ENCODE measurements at places on chromosomes 6 and 20.

GRCh38 chr20:20466341-20466879 is 98.5 kb downstream of the INSM1 start:
- no peak for DNase-seq

DNA sequence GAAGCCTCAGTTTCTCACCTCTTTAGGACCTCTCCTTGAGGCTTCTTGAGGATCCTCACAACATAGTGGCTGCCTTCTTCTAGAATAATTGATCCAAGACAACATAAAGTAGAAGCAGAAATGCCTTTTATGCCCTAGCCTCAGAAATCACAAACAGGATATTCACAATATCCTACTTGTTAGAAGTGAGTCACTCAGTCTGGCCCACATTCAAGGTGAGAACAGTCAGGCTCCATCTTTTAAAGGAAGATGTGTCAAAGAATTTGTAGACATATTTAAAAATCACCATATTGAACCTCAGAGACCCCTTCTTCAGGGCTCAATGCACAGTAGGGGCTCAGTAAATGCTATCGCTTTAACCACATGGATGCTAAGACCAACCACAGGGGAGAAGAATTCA is 20.8 kb upstream of the FAM83D start:
- no peak for DNase-seq

- DNase-seq, result no peak
These were observed 65.8 kb downstream of the E2F3 start for GRCh38 chr6:20467437-20467836.

GRCh38 chr6:14759976-14760672 is 485.7 kb upstream of the JARID2 start:
- no peak for DNase-seq

- DNase-seq, result no peak
These were observed 92.4 kb upstream of the MAFB start for GRCh38 chr20:40781327-40782042.

GRCh38 chr6:17032590-17032987 is 69.3 kb upstream of the STMND1 start:
- DNase-seq, result no peak

GRCh38 chr20:58716476-58717277 is 24.1 kb downstream of the NPEPL1 start:
- no peak for DNase-seq

GRCh38 chr20:32515631-32516101 is 69.5 kb downstream of the NOL4L start:
- DNase-seq, result no peak

DNA sequence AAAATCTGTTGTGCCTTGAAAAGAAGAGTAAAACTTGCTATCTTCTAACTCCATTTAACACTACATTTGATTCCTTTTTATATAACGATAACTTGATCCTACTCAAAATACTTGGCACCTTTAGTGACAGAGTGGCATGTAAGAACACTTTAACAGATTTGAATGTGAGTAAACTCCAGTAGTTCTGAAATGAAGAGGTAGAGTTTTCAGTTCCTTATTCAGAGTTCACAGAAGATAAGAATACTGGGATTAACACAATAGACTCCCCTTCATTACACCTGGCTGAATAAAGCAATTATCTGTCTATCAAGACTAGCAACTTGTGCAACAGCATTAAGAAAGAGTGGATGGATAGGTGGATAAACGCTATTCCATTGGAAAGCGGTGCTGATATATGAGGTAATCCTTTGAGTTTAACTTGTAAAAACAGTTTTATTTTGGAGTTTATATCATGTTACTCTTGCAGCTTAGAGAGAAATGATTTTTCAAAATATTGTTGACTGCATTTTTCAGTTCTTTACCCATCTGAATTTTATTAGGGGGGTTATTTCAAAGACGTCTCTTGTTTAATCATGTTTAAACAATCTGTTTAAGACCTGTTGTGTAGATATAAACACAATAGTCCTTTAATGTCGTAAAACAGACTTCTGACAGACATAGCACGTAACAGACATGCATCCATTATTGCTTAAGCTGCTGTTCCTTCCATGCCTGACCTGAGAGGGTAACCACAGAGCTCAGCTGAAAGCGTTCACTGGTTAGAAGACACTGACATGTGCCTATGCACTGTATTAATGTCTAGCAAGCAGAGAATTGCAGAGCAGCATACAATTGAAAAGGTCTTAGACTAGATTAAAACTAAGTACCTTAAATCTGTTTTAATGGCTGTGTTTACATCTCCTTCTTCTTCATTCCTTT is 102.4 kb upstream of the SUPT3H start:
- no peak for DNase-seq

GRCh38 chr20:12012241-12013222 is 94.8 kb downstream of the BTBD3 start:
- DNase-seq, result peak; percentile 15

DNA sequence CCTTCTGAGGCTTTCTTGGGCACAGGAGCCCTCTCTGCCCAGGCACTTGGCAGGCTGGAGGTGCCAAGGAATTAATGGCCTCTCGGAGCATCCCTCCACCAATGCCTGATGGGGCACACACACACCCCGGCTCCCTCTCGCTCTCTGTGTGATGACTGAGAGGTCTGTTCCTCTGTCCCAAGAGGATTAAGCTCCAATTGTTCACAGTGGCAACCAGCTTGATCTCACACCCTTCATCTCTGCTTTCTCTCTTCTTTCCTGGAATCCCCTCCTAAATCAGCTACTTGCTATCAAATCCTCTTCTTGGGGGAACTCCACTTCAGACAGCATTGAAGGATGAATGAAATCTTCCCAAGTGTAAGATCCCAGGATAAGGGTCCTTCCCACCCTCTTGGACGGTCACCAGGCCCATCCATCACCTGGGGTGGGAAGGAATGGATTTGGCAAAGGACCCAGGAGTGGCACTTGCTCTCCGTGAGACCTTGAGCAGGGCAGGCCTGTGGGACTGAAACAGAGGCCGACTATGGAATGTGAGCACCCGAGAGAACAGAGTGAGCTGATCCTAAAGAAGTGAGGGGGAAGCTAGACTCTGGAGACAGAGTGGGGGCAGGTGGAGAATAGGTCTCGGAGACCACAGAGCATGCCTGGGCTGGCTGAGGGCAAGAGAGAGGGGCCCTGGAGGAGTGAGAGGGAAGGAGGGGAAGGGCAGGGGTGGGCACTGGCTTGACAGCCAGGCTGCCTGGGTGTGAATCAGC is 93.6 kb downstream of the GRM4 start:
- DNase-seq, result no peak

GRCh38 chr6:116144605-116145004 is 18.7 kb upstream of the COL10A1 start:
- DNase-seq, result no peak

- no peak for DNase-seq
These were observed 80.0 kb upstream of the RPS6KA2 start for GRCh38 chr6:166707045-166707444.

GRCh38 chr6:128117916-128118315 is 217.1 kb upstream of the THEMIS start:
- no peak for DNase-seq

- DNase-seq, result no peak
These were observed 172.0 kb downstream of the MYLK4 start for GRCh38 chr6:2578767-2579166.

DNA sequence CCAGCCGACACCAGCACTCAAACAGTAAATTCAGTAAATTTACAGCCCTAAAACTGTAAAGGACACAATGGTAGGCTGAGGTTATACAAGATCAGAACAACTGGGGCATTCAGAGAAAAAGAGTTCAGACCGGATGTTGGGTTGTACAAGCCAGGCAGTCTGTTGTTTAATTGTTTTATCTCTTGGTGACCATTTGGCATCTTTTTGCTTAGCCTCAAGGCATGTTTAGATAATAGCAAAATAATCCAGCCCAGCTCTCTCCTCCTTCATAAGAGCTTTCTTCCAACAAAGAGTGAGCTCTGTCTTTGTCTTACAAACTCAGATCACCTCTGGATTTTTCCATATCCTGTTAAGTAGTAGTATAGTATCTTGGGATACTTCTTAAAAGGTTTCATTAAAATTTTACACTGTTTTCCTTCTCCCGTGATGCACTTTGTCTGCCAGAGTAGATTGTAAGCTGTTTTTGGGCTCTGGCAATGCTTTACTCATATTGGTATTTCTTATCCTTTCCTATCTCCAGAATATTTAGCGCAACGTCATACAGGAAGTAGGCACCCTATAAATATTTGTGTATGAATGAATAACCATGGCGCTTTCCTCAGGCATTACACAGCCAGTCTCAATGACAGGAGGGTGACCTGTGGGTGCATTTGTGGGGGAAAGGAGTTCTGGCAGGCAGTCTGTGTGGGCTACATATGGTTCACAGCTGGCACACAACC is 35.6 kb upstream of the TRAM2 start:
- DNase-seq, result no peak

DNA sequence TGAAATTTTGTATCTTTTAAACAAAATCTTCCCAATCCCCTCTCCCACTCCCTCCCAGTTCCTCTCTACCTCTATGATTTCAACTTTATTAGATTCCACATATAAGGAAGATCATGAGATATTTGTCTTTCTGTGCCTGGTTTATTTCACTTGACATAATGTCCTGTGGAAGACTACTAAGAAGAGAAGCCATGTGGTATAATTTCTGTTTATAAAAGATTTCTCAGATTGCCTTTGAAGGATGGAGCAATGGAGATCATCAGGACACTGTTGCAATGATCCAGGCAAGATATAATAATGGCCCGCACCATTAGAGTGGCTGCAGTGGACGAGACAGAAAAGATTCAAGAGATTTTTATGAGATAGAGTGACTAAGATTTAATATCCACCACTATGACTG is 13.1 kb downstream of the NRSN1 start:
- DNase-seq, result no peak

DNA sequence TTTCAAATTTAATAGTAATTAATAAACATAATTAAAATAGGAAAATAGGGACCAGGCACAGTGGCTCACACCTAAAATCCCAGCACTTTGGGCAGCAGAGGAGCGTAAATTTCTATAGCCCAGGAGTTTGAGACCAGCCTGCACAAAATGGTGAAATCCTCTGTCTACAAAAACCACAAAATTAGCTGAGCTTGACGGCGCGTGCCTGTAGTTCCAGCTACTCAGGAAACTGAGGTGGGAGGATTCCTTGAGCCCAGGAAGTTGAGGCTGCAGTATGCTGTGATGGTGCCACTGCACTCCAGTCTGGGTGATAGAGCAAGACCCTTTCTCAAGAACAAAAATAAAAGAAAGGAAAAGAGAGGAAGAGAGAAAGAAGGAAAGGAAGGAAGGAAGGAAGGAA is 1387.0 kb upstream of the ADGRB3 start:
- no peak for DNase-seq

DNA sequence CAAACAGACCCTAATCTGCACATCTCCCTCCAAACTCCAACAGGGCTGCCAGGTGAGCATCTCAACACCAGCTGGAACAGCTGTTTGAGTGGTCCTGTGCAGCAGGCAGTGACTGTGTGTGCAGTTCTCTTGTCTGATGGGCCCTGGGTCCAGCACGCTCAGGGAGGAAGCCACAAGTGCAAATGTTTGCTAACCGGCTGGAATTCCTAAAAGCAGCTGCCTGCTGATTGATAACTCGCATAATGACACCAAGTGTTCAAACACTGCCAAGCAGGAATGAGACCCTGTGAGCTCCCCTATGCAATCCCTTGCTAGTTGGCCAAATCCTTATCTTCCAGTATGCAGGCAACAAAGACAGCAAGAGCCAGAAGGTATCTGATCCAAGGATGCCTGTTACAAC is 650.6 kb downstream of the CBLN4 start:
- DNase-seq, result no peak

DNA sequence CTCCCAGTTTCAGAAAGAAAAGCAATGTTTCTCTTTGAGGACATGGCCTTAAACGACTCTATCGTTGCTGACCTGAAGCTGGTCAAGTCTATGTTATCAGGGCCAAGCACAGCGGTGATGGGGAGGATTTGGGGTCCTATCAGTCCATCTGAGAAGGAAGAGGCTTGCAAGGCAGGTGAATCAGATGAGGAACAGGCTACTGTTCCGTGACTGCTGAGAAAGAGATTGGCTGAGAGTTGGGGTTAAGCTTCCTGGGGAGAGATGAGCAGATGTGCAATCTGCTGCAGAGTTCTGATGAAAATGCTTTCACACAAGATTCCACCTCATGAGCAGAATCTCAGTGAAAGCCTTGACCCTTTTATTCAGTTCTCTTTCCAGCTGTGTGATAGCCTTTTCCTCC is 168.3 kb upstream of the STMND1 start:
- DNase-seq, result no peak

GRCh38 chr6:114375541-114376192 is 32.8 kb upstream of the HS3ST5 start:
- no peak for DNase-seq

DNA sequence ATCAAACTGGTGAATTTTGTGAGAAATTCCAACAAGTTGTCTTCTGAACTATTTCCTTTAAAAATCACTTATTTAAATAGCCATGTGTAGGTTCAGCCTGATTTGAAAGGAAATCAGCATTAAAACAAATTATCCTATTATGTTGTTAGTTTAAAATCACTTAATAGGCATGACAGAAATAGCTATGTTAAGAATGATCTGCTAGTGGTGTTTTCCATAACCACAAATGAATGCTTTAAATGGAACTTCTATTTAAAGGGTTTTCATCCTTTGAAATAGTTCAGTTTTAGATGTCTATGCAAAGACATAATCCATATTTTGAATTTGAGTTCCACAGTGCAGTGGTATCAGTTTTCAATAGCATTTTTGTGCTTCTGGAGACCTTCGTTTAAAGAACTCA is 120.1 kb downstream of the PLEKHG1 start:
- DNase-seq, result no peak

DNA sequence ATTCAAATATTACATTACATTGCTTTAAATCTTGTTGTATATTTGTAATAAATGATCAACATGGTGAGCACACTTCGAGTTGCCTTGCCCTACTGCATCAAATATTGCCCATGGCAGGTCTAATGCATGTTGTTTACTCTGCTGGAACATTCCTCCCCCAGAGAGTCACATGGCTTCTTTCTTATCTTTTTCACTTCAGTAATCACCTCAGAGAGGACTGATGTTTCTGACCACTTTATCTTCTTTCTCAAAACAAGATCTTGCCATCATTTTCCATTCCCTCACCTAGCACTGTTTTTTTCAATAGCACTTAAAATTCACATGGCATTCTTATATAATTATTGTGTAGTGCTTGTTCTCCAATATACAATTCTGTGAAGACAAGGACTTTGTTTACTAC is 243.5 kb upstream of the THEMIS start:
- DNase-seq, result no peak
